MG63 (cell line): ENCODE measurements at places on chromosomes 2 and 18. TPM values are rescaled to one million over a fixed set of nuclear protein-coding genes. Genes with fewer than 3 reads are reported as not detected.
A peak's percentile ranks its signal among the peaks of the same experiment; 100 is the strongest.

DNA sequence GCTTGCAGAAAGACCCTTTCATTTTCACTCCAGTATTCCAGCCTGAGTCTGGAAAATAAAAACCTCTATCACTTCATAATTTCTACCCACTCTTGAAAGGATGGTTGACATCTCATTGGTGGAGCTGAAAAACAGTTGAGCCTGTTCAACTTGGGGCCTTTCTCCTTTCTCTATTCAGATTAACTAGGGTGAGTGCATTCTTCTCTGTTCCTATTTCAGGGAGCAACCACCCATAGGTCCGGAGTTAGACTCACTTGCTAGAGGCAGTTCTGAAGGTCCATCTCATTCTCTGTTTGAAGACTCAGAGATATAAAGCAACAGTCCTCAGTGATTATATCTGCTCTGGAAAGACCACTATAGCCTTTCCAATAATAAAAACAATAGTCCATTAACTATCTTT, 167.9 kb upstream of the SPOPL start:
- no peak for DNase-seq

- no peak for DNase-seq
Measured at GRCh38 chr2:235217846-235218245, 266.0 kb downstream of the SH3BP4 start.

DNA sequence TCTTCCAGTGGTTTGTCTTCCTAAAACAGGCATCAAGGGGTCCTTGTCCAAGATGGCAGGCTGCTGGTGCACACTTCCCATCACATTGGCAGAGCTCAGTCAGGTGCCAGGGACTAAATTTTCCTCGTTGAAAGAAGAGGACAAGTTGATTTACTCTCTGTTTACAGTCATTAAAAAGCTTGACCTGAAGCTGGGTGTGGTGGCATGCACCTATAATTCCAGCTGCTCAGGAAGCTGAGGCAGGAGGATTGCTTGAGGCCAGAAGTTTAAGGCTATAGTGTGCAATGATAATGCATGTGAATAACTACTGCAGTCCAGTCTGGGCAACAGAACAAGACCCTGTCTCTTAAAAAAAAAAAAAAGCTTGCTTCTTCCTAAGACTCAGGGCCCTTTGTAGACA, 3.6 kb upstream of the PLB1 start:
- DNase-seq = no peak

EVA1A gene
- 47.2 and 48.6 TPM in 2 replicates for total RNA-seq

ASPRV1 gene
- 0.95 and 2.4 TPM in 2 replicates for total RNA-seq

GRCh38 chr2:98078701-98079100, 8.3 kb upstream of the VWA3B start:
- DNase-seq = no peak

KLHL30 gene
- total RNA-seq = not detected in 2 replicates

SF3B6 gene
- 264 and 301 TPM in 2 replicates for total RNA-seq

DNA sequence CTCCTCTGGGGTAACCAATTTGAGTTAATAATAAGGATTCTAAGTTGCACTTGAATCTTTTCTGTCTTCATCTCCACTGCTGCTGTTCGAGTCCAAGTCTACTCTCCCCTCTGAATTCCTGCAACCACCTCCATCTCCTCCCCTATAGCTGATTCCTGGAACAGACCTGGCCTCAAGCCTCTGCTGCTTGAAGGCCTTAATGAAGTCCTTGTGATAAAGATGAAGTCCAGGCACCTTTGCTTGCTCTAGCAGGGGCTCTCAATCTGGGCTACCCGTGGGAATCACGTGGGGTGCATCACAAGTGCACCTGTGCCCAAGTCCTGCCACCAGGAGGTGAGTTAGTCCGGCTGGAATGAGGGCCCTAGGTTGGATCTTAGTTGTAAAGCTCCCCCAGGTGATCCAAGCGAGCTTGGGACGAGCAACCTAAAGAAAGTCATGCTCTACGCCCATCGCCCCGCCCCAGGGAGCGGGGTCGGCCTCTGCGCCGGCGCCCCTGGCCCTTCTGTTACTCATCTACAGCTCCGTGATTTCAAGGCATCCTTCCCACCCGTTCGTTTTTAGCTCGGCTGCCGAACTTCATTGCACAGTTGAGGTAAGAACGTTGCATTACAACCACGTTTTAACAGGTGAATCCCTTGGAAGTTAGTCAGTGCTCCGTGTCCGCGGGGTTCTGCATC, 905 bp upstream of the IAH1 start:
- no peak for DNase-seq

DNA sequence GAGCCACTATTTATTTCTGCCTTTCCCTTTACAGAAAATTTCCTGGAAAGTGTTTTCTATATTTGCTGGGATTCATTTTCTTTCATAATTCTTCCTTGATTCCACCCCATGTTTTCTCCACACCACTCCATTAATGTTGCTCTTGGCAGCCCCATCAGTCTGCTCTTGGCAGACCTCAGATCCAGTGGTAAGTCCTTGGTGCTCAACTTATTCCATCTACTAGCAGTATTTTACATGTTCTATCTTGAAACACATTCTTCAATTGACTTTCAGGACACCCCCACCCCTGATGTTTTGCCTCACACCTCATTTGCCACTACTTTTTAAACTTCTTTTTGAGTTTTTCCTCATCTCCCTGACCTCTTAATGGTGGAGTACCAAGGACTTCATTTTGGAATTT, 65.0 kb downstream of the HNMT start:
- DNase-seq = peak; percentile 27

DNA sequence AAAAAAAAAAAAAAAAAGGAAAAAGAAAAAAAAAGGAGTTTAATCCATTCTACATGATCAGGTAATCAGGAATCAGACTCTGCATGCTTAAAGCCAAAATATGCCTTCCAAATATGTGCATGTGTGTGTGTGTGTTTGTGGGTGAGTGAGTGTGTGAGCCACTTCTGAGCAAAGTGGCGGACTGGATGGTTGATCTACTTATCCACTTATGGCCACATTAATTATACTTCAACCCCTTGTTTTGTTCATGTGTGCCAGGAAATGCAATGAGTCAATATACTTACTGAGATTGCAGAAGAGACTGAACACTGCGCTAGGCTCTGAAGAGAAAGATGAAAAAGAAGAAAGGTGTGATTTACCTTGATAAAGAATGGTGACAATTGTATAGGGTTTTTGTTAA, 586.5 kb upstream of the NXPH2 start:
- DNase-seq = no peak

- no peak for DNase-seq
Measured at GRCh38 chr2:150097901-150098531, 389.5 kb downstream of the RND3 start.

GRCh38 chr2:217434180-217434975, 568.4 kb downstream of the TNS1 start:
- DNase-seq = peak; percentile 95

DNA sequence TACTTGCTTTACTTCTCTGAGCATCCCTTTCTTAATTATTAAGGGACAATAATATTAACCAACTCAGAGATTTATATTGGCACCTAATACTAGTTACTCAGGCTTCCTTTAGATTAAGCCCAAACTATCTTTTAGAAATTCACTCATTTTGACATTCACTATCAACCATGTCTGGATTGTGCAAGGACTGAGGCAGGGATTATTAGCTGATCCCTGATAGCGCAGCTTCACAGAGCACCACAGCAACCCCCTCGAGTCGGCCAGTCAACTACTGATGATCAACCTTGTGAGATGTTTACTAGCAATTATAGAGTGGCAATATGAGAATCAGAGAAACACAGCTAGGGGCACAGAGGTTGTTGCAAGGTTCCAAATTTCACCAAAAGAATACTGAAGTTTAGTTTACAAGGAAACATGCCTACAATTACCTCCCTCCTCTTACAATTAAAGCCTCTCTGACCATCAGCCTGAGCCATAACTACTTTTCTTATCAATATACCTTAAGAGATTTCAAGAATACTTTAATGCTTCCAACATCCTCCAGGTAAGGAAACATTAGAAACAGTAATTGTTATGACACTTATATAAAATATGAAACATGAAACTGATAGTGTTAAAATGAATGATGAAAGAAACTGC, 191.6 kb downstream of the TCF4 start:
- DNase-seq = no peak

- no peak for DNase-seq
Measured at GRCh38 chr2:32559136-32559535, 68.7 kb upstream of the TTC27 start.

- DNase-seq = no peak
Measured at GRCh38 chr2:168136392-168136977, 110.9 kb downstream of the STK39 start.

- DNase-seq = no peak
Measured at GRCh38 chr18:40133253-40133652, 1821.8 kb upstream of the PIK3C3 start.

GRCh38 chr2:178419123-178419522, 31.9 kb downstream of the PRKRA start:
- no peak for DNase-seq

GRCh38 chr2:492178-492577, 185.0 kb downstream of the TMEM18 start:
- DNase-seq = no peak

DNA sequence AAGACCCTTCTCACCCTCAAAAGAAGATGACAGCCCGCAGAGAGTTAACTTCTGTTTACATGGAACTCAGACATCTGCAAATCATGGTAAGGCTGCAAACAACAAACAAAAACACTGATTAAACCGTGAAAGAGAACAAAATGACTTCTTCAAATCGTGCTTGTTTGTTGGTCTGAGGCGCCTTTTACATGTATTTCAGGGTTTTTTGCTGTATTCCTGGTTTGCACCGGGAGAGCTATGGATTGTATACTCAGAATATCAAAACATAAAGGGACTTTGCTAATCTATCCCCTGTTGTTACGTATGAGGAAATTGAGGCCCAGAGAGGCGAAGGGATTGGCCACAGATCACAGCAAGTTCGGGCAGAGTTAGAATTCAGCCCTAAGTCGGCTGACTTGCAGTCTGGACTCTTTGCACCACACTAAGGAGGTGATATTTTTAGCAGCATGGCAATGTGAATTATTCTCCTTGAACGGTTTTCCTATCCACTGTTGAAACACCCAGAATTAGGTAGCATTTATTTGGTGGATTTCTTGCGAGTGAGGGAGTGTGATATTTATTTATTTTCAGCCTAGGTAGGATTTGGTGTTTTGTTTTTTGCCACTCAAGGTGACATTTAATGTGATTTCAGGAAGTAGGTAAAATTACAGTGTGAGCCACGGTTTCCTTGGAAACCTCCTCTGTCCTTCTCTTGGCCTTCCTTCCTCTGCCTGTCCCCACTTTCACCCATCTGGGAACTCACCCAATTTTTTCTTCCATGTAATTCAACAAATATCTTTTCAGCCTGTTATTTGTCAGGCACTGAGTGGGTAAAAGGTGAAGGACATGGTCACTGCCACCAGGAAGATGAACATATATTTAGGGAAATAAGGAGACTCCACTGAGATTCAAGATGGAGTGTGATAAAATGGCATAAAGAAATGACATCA, 980 bp upstream of the PDE6D start:
- no peak for DNase-seq
